ENCODE measurements at places on chromosomes 16 and 17.

DNA sequence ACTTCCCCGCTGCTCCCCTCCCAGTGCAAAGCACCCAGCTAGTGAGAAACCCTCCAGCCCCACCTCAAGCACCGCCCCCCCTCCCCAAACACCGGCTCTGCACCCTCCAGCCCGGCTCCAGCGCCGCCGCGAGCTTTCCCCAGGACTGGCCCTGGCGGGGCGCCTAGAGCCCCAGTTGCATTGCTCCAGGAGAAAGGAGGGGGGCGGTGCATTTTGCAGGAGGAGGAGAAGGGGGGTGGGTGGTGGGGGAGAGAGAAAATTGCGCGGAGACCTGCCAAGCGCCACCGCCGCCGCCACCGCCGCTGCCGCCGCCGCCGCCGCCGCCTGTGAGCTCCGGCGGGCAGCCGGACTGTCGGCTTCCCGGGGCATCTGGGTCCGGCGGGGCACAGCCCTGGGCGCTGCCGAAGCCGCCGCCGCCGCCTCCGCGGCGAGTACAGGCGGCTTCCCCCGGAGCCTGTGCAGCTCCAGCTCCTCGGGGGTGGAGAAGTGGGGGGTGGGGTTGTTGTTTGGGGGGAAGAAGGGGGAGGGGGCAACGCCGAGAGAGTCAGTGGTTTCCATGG is 333 bp upstream of the NOG start:
- no peak for DNase-seq

DNA sequence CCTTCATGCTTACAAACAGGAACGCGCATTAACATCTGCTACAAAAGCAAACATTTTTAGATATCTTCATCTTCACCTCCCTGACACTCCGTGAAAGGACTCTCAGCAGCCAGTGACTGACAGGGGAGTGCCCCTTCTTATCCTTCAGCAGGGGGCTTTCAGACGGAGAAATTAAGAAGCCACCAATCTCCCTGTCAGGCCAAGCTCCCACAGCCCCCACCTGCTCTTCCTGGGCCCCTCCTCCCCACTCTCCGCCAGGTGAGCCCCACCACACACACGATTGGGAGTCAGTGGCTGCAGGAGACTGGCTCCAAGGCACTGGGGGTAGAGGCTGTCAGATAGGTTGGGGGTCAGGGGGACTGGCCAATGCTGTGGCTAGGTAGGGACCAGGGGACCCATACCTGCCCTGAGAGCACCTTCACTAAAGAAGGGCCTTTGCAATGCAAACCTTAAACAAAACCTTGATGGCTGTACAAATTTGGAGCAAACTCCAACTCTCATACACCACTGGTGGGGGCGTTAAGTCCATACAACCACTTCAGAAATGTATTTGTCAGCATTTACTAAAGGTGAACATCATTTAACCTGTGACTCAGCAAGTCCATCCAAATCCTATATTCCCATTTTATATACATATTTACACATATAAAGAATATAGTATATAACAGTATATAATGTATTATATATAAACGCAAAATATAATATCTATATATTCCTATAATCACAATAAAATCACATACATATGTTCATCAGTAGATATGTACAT is 232.2 kb downstream of the ZNF423 start:
- DNase-seq = no peak

DNA sequence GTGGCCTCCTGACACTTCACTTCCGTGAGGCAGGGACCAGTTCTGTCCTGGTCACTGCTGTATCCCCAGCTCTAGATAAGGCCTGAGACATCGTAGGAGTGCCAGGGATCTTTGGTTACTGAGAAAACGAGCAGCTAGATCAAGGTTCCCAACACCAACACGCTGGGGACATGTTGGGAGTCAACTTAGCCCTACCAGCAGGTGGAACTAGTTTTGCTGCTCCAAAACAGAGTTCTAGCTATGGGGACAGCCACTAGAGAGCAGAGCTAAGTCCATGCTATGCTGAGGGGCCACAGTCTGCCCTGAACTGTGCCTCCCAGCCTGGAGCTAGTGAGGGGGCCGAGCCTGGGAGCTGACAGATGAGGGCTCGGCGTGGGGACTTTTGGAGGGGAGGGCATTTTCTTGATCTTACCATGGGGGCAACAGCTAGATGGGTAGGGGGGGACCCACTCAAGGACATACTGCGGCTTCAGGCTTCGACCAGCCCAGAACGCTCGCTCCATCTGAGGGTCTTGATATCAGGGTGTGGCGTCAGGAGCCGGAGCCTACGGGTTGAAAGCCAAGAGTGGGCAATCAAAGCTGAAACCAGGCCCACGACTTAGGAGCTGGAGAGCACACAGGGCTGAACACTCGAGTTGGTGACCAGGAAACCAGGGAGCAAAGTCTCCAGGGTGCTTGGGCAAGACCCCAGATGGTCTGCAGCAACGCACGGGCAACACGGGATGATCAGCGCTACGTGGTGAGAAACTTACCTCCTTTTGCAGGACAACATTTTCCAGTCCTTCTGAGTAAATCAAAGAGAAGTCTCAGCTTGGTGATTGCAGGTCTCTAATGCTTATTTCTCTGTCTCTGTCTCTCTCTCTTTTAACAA is 13.4 kb downstream of the SNX20 start:
- DNase-seq = no peak

- DNase-seq = no peak
These were observed 1.4 kb upstream of the ECI1 start for GRCh38 chr16:2252806-2253148.

DNA sequence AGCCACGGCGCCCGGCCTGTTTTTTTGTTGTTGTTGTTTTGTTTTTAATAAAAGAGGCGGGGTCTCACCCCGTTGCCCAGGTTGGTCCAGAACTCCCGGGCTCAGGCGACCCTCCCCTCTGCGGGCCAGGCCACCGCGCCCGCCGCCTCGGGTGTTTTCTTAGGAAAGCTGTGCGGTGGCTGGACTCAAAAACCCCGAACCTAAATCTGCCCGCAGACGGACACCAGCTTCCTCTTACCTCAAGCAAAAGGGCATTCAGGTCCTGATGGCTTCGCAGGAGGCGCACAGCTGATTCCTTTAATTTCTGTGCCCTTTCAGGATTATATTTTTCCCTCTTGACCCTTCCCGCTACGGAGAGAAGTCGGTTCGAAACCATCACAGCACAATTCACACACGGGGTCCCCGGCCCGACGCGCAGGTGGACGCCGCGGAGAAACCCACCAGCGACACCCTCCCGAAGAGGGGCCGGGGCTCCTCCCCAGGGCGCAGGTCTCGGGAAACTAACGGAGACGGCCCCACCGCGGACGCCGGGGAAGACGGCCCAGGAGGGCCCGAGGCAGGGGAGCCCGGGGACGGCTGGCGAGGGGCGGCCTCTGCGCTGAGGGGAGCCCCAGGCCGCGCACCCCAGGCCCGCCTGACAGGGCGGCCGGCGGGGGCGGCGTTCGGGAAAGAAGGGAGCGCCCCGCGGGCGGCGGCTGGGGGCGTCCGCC is 653 bp downstream of the FANCA start:
- DNase-seq = no peak

DNA sequence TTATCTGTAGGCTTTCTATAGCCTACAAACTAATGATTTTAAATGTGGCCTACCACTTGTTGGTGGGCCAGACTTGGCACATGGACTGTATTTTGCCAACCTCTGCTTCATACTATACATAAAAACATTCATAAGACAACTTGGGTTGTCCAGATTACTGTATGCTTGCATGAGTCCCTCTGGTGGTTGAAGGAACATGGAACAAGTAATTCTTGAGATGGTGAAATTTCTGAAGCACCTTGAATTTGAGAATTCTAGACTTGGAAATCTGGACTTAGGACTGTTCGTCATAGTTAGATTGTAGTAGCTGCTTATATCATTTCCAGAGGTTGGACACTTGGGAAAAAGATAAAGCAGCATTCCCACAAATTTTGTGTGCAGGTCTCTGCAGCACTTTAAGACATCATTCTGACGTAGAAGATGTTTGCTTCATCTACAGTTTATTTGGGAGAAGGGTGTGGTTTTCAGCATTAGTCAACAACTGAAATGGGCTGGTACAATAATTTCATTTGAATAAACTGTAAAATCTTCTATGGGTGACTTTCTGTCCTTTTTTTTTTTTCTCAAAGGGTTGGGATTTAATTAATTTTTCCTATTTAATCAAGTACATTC is 31.2 kb downstream of the NFATC3 start:
- DNase-seq = no peak

GRCh38 chr17:75942473-75942872 is 1.6 kb upstream of the FBF1 start:
- no peak for DNase-seq

GRCh38 chr16:3934491-3935181 is 54.1 kb upstream of the CREBBP start:
- DNase-seq = no peak

DNA sequence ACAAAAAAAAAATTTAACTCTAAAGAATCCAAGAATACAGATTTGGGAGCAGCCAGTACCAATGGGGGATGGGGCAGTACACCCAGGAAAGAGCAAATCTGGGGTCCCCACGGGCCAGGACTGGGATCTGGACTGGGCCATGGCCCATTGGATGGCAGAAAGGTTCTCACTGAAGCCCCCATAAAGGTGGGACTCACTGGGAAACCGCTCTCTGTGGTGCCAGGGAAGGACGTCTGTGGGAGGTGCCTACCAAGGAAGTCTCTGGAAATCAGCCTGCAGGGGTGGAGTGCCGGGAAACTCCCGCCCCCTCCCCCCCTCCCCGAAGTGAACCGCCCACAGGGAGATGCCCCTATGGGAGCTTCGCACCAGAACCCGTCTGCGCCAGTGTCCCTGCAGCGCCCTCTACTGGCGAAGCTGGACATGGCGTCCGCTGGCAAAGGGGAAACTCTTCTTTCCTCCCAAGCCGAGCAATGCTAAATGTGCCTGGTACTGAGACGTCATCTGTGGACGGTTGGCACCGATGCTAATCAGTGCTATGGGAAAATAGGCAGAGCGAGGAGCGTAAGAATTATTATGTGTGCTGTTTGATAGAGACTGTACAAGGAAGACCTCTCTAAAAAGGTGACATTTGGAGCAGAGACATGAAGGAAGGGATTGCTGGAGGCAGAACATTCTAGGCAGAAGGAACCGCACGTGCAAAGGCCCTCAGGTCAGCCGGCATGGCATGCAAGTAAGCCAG is 671.1 kb downstream of the WWOX start:
- DNase-seq = no peak

DNA sequence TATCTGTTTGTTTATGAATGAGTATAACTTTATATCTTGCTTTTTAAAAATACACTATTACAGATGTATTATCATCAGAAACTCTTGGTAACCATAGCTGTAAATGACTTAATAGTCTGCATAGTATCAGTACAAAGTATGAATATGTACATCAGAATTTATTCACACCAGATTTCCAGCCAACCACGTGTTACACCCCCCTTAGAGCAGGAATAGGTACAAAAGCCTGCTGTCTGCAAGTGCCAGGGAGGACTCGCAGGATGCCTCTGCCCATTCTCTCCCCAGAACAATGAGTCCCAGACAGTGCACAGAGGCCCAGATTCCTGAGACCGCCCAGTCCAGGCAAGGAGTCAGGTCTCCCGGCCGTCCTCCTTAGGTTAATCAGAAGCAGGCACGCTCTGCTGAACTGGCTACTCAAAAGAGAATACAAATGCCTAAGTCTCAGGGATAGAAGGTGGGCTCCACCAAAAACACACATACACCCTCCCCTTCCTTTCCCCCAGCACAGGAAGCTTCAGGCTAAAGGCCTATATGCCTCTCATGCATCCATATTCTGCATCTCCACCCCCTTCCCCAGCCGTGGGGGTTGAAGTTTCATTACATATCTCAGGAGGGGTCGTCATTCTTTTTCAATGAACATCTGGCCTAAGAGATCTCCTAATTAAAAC is 159.1 kb upstream of the CDH11 start:
- no peak for DNase-seq

GRCh38 chr17:50028736-50029120 is 27.2 kb upstream of the ITGA3 start:
- DNase-seq = no peak

GRCh38 chr16:84178146-84178765 is 8.6 kb downstream of the TAF1C start:
- DNase-seq = no peak

DNA sequence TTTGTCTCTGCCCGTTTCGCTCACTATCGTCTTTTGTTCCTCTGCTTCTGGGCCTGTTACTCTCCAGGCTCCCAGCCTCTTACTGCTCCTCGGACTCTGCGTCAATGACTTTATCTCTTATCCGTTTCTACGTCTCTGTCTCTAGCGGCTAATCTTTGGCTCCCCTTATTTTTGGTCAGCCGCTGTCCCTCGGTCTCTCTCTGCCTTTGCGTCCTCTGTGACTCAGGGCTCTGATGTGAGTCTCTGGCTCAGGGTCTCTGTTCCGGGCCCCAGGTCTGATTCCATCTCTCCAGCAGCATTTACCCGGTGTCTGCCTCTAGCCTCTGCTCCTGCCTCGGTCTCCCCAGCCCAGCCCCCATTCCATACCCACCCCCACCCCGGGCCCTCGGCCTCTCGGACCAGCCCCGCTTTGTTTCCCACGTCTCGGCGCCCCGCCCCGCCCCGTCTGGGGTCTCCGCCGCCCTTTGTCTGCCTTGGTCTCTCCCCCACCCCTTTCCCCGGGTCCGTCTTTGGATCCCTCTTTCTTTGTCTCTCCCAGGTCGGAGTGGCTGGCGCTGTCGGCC is 547 bp upstream of the ZNF48 start:
- DNase-seq = no peak

DNA sequence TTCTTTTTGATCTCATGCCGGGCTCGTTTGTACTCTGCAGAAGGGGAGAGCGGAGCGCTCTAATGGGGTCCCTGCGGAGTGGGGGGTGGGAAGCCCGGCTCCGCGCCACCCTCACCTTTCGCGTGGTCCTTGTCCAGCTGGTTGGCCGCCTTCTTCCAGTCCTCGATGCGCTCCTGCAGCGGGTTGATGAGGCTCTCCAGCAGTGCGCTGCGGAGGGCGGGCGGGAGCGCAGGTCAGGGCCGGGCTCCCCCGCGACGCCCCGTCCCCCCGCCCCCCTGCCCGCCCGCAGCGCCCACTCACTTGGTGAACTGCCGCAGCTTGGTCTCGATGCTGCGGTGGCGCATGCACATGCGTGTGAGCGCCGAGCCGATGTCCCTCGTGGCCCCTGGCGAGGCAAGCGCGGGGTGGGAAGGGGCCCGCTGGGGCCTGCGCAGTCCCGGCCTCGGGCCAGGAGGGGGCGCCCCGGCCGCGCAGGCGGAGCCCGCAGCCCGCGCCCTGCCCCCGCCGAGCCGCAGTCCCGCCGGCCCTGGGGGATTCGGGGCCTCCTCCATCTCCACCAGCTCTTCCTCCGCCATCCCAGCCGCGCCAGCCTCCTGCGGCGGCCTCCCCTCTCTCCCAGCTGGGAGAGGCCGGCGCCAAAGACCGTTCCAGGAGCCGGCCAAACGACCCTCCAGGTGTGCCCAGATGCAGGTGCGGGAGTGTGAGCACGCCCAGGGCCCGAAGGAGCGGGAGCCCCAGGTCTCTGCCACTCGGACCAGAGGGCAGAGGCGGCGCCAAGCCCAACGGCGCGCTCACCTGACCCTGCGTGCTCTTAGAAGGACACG is 6.0 kb downstream of the MTSS2 start:
- DNase-seq = no peak

- DNase-seq = no peak
These were observed 43.9 kb downstream of the CLEC16A start for GRCh38 chr16:10988164-10988803.

DNA sequence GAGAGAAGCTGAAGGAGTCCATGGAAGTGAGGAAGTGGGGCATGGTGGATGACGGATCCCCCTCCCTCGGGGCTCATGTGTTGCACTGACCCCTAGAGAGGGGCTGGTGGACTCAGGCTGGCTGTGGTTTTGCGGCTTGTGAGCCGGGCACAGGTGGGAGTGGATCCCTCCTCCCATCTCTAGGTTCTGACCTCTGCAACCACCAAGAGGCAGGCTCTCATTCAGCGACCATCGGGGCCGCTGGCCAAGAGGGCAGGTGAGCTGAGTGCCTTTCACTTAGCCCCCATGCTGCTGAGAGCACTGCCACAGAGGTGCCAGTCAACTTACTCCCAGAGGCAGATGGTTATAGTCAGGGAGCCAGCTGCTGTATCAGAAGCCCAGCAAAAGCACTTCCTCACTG is 67.3 kb downstream of the SCNN1B start:
- no peak for DNase-seq
